ENCODE measurements at places on chromosomes 7 and 10.

DNA sequence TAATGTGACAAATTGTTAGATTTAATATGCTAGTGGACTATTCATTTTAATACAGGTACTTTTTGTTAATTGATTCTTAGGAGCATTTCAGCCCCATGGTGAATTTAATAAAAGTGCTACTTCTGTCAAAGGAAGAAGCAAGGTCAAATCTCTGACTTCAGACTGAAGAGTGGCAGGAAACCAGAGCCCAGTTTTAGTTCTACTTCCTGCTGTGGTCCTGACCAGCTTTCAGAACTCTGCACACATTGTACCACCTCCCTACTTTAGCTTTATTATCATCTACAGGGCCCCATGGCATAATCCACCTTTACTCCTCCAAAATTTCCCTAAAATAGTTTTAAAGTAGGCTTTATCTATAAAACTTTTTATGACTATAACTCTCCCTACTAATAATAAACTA lies 33.7 kb downstream of the CTTNBP2 start:
- no peak for DNase-seq

DNA sequence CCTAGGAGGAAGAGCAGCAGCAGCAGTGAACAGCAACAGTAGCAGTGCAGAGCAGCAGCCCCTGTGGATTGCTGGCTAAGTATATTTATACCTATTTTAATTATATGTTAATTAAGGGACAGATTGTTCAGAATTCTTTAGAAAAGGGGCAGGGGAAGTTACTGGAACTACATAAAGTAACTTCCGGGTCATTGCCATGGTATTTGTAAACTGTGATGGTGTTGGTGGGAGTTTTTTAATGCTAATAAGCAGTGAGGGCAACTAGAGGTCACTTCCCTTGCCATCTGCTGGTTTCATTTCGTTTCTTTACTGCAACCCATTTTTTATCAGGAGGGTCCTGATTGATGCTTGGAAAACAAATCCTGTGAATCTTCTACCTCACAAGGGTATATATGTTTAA lies 229.8 kb upstream of the PODXL start:
- no peak for DNase-seq

GRCh38 chr10:35563261-35563891 lies 41.8 kb upstream of the GJD4 start:
- peak; percentile 60 for DNase-seq

DNA sequence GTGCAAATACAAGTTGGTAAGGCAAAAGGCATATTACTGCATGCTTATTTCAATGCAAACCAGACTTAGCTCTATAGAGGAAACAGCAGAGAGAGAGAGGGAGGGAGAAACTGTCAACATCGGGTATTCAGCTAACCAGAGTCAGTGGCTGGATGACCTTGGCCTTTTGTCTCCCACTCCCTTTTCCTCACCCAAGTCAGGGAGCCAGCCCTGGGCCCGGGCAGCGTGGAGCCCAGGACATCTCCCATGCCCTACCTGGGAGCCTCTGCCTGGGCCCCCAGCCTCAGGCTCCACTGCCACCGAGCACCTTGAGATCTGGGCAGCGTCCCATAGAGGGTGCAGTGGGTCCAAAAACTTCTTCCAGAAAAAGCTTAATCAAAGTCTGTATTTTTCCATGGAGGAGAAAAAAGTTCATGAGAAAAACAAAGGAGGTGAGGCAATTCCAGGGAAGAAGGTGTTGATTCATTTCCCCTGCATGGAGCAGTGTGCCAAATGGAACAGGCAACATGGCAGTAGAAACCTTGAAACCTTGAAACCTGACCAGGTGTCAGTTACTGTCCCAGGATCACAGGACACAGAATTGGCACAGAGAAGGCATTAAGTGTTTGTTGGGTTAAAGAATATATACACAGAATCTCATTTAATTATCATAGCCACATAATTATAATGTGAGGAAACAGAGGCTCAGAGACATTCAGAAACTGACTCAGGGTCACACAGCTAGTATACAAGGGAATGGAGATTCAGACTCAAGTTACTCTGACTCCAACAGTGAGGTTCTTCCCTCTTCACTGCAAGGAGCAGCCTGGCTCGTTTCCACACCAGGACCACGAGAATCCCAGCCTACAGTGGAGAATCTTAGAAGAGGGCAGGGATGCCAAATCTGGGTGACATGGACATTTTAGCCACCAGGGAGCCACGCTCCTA lies 5.8 kb upstream of the NCOA4 start:
- DNase-seq, result no peak

DNA sequence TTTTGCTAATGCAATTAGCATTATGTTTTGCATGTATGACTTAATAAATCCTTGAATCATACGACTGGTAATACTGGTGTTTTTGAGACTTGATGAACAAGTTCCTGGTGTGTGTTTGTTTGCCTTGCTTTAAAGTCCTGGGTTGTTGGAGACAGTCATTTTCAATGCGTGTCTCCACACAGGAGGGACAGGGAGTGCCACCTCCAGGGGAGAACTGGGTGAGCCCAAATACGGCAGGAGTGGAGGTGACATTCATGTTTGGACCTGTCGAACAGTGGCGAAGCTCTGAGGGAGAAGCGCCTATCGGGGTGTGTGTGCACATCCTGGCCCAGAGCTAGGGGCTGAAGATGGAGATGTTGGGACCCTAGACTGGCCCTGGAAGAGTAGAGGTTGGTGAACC lies 43.8 kb downstream of the DAGLB start:
- no peak for DNase-seq

DNA sequence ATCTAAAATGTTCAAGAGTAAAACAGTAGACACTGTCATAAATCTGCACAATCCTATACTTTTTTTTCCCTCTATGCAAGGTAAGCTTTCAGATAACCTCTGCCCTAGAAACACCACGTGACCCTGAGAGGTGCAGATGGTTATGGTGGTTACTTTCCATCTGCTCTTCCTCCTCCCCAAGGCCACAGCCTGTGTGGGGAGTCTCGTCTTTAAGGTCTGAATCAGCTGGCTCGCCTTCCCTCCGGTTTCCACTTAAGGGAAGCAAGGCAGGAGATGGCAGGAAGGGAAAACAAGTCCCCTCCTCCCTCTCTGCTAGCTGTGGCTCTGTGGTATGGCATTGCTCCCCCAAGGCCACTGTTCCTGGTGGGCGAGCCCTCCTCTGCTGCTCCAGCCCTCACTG lies 181.8 kb downstream of the GLI3 start:
- DNase-seq, result no peak

DNA sequence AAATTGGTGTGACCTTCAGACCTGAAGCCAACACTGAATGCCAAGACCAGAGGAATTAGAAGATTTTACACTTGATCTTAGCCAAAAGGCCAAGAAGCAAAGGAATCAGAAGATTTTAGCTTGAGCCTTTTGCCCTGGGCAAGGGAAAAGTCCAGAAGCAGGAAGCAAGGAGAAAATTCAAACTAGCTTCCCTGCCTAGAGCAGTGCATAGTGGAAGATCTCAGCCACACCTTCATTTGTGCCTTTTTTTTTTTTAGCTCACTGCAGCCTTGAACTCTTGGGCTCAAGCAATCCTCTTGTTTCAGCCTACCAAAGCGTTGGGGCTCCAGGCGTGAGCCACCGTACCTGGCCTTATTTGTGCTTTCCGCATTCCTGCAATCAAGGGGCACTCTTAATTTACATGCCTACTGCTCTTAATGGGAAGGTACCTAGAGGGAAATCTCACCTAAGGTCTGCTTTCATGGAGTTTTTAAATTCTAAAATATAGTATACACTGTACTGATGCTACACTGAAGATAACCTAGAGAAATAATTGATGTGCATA lies 8.3 kb upstream of the PIP4K2A start:
- no peak for DNase-seq

GRCh38 chr7:94577357-94577756 lies 67.7 kb downstream of the CASD1 start:
- no peak for DNase-seq

GRCh38 chr10:112080231-112080630 lies 103.3 kb downstream of the GPAM start:
- DNase-seq, result no peak

DNA sequence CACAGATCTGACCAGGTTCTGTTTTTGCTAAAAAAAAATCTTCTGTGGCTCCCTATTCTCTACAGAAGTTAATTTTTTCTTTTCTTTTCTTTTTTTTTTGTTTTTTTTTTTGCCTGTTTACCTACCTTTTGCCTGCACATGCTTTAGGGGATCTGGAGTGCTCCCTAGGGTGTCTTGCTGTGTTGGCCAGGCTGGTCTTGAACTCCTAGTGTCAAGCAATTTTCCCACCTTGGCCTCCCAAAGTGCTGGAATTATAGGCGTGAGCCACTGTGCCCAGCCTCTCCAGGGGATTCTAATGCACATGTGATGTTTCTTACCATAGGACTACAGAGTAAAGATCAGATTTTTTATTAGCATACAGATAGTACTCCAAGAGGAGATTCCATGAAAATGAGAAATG lies 10.6 kb downstream of the CCSER2 start:
- DNase-seq, result no peak

DNA sequence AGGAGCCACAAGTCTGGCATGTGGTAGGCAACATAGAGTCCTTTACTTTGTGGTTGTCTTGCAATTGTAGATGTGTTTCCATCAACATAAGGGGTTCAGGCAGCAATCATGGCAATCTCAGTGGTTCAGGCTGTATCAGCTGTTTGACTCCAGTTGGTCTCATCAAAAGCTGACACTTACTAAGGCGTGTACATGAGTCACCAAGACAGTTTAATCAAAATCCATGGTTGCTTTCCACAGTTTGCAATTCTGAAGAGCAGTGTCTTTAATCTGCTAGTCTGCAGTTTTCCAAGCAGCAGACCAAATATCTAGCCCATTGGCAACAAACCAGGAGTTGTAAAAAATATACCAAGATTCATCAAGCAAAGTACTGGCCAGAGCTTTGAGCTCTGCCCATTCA lies 210.2 kb downstream of the MDFIC start:
- no peak for DNase-seq

GRCh38 chr10:110304394-110304779 lies 333 bp downstream of the SMNDC1 start:
- DNase-seq, result no peak

GRCh38 chr7:157397731-157398691 lies 61.2 kb downstream of the DNAJB6 start:
- DNase-seq, result peak; percentile 44

- no peak for DNase-seq
These were observed 176.5 kb downstream of the SUGCT start for GRCh38 chr7:40311307-40311706.

DNA sequence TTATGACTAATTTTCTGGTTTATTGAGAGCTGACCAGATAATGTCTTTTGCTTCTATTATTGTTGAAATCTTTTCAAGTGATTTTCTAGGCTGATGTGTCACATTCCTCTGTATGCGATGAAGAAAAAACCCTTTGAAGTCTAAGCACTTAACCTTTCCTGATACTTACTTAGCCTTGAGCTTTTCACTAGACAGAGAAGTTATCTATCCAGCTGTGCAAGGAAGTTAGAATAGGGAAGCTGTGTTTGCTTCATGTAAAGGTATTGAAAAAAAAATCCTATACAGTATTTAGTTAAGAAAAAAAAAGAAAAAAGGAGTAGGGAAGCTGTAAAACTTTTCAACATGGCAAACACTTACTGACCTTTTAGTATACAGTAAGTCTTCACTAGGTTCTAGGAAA lies 117.6 kb upstream of the DNAJB12 start:
- DNase-seq, result no peak

GRCh38 chr10:11179516-11180105 lies 161.9 kb downstream of the CELF2 start:
- no peak for DNase-seq

- no peak for DNase-seq
These were observed 97.1 kb downstream of the GNAI1 start for GRCh38 chr7:80231707-80232106.

DNA sequence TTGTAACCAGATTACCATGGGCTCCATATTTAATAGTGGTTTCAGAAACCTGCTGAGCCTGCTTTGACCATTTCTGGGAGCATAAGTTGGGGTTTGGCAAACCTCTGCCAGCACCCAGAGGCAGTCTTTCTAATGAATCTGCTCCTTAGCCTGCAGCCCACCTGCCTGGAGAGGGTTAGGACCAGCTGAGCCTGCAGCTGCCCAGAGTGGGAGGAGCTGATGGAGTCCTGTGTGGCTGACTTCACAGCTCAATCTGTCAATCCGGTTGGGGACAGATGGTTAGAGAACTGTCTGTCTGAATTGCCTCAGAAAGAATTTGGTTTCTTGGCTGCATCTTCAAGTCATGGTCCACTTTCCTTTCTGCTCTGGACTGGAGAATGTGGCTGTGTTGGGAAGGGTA lies 444.6 kb downstream of the NRG3 start:
- no peak for DNase-seq

- DNase-seq, result peak; percentile 70
These were observed 157.4 kb downstream of the ST7 start for GRCh38 chr7:117110480-117111315.

DNA sequence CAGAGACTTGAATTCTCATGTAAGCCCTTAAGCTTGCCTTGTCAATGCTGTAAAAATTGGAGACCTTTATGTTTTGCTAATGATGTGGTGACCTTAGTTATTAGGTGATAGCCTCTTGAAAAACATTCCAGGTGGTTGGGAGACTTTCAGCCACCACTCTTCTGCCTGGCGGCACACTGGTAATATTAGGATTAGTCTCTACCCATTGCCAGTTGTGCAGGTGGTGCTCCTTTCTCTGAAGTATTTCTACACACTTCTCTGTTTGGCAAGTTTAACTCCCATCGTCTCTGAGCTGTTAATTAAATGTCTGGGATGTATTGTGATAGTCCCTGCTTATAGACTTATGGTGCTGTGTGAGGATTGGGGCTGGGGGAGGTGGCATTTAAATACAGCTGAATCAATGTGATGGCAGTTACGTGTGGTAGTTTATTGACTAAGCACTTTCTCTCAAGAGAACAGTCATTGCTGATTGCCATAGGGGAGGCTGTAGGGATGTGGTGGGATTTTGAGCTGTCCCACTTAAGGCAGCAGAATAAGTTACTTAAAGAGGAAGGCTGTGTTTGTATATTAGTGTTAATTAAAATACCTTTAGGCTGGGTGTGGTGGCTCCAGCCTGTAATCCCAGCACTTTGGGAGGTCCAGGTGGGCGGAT lies 61.7 kb downstream of the DAGLB start:
- DNase-seq, result no peak

DNA sequence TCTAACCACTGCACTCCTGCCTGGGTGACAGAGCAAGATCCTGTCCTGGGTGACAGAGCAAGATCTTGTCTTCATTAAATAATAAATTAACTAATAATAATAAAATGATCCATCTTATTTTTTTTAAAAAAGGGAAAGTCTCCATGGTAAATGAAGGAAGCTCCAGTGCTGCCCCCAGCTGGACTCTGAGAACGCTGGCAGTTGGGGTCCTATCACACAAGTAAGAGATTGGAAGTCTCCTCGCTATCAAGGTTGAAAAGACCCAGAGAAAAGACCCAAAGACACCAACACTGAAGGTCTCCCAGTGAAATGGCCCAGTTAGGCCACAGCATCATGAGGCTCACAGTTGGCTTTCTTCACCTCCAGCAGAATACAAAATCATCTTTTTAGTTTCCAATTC lies 13.8 kb upstream of the C10orf67 start:
- DNase-seq, result peak; percentile 5

- no peak for DNase-seq
These were observed 136.4 kb upstream of the CELF2 start for GRCh38 chr10:10881117-10881813.

GRCh38 chr10:124721330-124722045 lies 22.7 kb downstream of the FAM53B start:
- DNase-seq, result peak; percentile 78

- DNase-seq, result no peak
These were observed 509.5 kb downstream of the RPS24 start for GRCh38 chr10:78543031-78543748.

Data from cerebellar cortex (tissue), 1 donor.